Caudate nucleus (tissue), 63 donors: ENCODE measurements at places on chromosomes 6 and 20.
A peak's percentile ranks its signal among the peaks of the same experiment; 100 is the strongest.

DNA sequence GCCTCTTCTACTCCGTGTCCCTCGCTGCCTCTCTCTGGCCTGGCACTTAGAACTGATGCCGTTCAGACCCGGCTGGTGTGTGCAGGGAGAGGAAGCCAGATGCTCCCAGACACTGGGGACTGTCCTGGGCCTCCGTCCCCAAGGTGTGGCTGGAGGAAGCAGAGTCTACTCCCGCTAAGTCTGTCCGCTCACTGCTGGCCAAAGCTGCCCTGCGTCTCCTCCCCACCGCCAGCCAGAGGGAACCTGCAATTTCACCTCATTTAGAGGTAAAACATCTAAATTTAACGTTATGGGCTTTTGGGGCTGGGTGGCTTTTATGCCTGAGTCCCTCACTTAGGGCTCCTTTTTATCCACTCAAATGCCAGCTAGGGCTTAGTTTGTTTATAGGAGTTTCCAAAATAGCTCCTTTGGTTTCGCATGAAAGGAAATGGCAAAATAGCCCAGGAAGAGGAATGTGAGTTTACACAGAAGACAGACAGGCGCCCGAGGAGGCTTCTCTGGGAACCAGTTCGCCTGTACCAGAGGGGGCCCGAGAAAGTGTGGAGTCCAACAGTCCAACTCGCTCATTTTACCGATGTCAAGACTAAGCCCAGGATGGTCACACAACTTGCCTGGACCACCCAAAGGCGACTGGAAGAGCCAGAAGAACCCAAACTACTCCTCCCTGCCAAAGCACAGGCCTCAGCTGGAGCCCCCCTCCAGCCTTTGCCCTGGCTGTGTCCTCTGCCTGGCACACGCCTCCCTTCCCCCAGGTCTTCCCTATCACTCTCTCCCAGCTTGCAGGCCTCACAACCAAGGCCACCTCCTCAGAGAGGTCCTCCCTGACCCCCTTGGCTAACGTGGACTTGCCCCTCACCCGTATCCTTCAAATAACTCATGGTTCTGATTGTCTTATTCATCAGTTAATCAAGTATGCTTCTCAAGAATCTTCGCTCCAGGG, 54.5 kb downstream of the RIPOR3 start:
- DNase-seq = no peak

GRCh38 chr6:73580247-73581149, 59.7 kb upstream of the EEF1A1 start:
- peak; percentile 51 for DNase-seq

DNA sequence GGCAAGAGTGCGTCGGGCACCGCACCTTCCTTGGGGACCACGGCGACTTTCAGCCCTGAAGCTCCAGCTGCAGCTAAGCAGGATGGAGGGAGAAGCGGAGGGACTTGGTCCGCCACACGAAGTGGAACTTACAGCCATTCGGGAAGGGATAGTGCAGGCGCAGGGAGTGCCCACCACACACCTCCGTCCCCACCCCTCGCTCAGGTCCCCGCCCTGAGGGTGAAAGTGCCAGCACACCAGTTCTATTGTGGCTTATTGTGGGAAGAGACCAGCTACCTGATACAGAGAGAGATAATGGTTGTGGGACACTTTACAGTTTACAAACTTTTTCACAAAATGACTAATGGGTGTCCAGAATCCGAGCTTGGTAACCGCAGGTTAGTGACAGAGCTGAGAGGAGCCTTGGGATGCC, 76.1 kb downstream of the IRF4 start:
- no peak for DNase-seq

- DNase-seq = no peak
These were observed 95.1 kb upstream of the SASH1 start for GRCh38 chr6:148247386-148248063.

GRCh38 chr20:37417617-37418467, 71.9 kb downstream of the SRC start:
- no peak for DNase-seq

DNA sequence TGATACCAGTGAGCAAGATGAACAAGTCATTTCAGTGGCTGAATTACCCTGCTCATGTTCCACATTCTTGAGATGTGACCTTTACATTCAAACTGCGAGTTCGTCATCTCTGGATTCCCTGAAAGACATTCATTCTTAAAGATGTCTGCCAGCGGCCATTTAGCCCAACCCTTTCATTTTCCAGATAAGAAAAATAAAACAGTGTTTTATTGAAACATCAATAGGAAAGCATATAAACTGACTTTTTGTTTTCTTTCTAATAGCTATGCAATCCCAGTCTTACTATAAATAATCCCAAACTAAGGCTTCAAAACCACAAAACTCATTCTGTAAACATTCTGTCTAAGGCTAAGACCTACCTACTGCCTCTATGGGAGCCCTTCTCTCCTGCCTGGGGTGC, 134.0 kb downstream of the SAMD5 start:
- DNase-seq = no peak

DNA sequence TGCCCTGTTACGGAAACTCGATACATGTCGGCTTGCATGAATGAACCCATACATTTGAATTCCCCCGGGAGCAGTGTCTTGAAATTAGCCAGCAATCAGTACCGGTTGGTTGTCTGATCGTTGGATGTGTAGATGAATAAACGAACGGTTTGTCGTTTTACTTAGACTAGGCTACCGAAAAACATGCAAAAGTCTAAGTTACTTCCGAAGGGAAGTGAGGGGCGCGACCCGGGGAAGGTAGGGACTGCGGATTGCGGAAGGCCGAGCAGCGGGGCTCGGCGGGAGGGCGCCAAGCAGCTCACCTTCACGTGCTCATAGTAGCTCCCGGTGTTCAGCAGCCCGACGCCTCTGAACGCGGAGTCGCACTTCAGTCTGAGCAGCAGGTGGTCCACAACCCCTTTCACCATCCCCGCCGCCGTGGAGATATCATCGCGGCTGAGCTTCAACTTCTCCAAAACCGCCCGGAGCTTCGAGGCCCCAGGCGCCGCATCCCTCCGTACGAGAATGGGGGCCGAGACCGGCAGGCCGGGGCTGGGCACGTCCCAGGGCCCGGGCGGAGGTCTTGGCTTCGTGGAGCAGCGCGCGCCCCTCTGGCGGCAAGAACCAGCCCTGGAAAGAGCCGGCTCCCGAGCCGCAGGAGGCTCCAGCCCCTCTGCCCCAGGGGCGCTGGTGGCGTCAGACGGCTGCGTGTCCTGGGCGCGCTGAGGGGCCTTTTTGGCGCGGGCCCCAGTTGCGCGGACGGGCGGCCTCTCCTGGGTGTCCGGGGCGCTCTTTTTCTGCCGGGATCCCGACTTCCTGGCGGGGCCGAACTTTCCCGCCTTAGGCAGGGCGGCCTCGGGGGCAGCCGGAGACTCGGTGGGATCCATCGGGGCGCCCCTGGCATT, 632 bp downstream of the CGAS start:
- no peak for DNase-seq

DNA sequence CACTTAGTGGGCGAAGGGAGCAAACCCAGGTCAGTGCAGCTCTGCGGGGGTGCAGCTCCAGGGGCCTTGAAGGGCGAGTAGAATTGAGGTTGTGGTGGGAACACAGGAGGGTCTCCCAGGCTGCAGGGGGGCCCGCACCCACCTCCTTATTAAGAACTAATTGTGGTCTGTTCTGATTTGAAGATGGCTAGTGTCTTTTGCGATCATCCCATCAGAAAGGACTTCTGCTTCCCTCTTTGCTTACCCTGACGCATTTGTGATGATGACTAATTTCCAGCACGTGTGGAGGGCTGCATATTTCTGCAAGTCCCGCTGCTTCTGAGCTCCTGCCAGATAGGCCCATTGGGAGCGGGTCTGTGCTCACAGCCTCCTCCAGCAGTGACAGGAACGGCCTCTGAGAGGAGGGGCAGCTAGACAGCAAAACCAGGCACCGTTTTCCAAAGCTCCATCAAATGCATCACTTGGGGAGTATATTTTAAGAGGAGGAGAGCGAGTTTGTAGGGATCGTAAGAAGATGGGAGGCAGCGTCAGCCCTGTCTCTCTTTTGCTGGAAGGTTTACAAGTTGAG, 268.9 kb downstream of the CDH4 start:
- no peak for DNase-seq

DNA sequence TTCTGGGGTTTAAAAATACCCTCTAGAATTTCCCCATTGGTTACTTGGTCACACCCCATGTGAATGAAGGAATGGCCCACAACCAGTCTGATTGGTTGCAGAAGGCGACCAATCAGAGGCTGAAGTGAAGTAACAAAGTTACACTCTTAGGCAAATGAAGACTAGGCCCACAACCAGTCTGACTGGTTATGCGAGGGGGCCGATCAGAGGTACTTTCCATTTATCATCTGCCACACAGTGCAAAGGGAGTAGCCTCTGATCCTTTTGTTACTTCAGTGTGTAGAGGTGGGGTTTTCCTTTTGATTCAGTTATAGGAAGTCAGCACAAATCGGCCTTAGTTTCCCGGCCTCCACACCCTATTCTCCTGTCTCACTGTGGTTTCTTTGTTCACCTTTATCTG, 61.2 kb upstream of the SGK1 start:
- no peak for DNase-seq

DNA sequence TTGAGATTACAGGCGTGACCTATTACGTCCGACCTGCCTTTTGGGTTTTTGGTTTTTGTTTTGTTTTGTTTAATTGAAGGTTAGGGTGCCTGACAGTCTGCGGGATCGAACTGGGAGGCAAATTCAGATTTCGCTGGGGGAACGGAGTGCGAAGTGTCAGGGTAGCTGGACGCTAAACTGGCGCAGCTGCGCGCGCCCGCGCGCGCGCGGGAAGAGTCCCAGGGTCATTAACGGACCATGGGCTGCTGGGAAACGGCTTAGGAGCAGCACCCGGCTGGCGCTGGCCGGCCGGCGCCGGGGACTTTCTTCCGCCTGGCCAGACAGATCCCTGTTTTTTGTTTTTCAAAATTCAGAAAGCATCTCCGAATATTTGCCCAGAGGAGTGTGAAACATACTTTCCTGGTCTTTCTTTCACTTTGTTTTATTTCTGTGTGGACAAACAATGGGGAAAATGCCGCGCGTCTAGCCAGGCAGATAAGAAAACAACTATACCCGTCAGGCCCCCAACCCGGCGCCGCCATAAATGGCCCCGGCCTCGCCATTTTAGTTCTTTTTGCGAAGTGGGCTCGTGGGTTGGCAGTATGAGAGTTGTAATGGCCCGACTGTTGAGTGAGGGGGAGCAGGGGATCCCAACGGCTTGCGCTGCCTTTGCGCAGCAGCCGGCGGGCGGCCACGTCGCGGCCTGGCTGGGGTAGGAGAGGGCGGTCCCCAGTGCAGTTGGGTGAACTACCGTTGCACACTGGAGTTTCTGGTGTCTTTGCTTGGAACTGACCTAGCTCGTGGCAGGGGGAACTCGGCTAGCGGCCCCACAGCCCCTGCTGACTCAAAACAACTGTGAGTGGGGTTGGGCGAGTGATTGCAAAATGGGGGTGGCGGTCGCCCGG, 7.1 kb downstream of the HSPA1B start:
- DNase-seq = peak; percentile 74

- no peak for DNase-seq
These were observed 391.8 kb downstream of the ARHGAP18 start for GRCh38 chr6:129317931-129318820.

DNA sequence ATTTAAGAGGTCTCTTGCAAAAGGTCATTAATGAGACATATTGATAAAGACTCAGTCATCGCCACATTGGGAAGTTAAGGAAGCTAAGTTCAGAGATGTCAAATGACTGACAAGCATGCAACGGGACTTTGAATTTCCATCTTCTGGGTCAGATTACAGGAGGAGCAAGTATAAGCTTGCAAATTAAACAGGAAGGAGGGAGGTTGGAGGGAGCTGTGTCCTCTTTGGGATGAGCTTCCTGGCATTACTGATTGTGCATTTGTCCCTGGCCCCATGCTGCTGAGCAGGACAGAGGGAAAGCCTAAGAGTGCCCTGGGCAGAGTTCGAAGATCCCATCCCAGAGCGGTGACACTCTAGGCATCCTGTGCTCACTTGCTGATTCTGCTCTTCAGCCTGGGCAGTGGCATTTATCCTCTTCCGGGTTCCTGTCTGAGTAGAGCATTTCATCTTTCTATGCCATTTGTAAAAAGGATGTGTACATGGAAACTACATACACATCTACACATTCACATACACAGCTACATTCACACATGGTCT, 40.5 kb downstream of the SLC22A1 start:
- no peak for DNase-seq

DNA sequence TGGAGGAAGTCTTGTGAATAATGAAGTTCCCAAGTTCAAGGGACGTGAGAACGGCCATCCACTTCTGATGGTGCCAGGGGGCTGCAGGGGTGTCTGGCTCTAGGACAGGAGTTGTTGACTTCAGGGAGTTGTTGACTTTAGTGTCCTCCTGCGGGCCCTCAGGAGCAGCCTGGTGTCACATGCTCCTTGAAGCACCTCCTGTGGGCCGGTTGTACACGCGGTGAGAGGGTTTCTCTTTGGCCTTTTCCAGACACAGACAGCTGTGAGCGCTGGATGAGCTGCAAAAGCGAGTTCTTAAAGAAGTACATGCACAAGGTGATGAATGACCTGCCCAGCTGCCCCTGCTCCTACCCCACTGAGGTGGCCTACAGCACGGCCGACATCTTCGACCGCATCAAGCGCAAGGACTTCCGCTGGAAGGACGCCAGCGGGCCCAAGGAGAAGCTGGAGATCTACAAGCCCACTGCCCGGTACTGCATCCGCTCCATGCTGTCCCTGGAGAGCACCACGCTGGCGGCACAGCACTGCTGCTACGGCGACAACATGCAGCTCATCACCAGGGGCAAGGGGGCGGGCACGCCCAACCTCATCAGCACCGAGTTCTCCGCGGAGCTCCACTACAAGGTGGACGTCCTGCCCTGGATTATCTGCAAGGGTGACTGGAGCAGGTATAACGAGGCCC, 77.8 kb downstream of the ISM1 start:
- DNase-seq = no peak

DNA sequence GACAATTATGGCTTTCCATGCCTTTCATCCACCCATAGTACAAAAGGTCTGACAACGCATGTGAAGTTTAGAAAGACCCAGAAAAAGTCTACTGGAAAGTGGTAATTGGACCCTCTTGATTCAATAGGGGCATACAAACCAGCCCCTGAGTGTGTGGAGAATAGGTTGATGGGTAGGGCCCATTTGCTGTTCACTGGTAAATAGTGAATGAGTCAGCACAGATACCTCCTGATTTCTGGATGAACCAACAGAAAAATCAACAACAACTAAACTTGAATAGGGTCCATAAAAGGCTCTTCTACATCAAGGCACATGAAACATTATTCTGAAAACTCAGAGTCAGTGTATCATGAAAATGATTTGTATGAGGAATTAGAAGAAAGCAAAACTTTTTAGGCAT, 235.4 kb upstream of the SLC35B3 start:
- DNase-seq = no peak
